ENCODE measurements at places on chromosomes 4 and X.

DNA sequence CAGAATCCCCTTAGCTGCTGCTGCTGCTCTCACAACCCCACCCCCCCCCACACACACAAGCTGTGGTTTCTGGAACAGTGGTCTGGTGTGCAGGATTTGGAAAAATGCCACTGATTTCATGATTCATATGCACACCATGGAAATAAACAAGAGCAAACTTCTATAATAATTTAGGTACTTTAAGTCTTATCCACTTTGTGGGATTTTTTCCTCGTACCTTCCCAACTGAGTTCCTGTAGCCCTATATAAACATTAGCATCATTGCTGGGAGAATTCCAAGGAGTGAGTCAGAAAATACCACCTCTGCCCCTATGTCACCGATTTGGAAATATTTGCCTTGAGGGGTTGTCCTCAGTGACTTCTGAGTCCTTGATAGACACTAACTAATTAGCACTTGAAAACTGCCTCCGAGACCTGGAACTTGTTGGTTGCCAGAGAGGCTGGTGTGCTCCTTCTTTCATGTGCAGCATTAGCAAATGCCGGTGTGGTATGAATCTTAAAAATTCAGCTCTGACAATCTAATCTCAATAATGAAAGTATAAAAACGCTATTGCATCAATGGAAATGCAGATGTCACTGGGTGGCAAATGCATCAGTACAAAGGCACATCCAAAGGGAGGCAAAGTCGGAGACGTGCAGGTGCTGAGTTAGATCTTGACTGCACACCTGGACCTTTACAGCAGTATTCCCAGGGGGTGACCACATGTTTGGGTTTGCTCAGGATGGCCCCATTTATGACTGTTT, 61.8 kb downstream of the CPE start:
- H3K27me3 ChIP-seq, result peaks cover 5% of the 10 kb centered on the region
- H3K4me3 ChIP-seq, result no peak overlapping the region
- no peaks in the 10 kb centered on the region for H3K4me1 ChIP-seq
- no peak for DNase-seq
- H3K36me3 ChIP-seq, result no peaks in the 10 kb centered on the region

DNA sequence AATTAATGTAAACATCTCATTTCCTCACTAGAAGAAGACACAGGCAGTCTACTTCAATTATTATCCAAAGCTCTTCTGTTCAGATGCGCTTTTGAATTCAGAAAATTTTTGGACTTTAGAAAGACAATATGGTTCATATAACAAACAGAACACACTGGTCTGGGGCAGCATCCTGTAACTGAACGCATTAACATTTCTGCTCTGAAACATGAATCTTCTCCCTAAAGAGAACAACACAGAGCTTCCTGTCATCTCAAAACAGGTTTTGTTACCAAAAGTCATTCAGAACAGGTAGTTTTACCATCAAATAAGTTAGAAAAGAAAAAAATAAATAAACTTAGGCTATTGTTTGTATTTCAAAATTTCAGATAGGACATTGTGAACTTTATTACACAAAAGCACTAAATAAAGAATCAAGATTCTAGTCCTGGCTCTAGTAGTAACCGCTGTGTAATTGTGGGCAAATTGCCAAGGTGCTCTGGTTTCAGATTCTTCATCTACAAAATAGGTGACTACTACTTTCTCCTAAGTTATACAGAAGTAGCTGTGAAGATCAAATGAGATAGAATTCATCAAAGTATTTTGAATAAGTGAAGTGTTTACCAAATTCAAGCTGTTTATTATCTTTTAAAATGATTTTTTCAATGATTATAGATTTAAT, 252.3 kb upstream of the RASGEF1B start:
- no peak for DNase-seq
- no peaks in the 10 kb centered on the region for H3K27me3 ChIP-seq
- no peaks in the 10 kb centered on the region for H3K36me3 ChIP-seq
- no peak overlapping the region for H3K27ac ChIP-seq

- H3K4me3 ChIP-seq, result no peak overlapping the region
- no peak overlapping the region for H3K27ac ChIP-seq
- H3K27me3 ChIP-seq, result no peaks in the 10 kb centered on the region
- H3K36me3 ChIP-seq, result no peaks in the 10 kb centered on the region
These were observed 201.3 kb downstream of the RBM46 start for GRCh38 chr4:154982187-154983047.

GRCh38 chr4:185932491-185932890, 120.5 kb upstream of the SORBS2 start:
- DNase-seq, result no peak
- no peaks in the 10 kb centered on the region for H3K4me1 ChIP-seq
- H3K27ac ChIP-seq, result no peak overlapping the region
- H3K36me3 ChIP-seq, result no peaks in the 10 kb centered on the region
- H3K4me3 ChIP-seq, result no peak overlapping the region
- peaks cover 4% of the 10 kb centered on the region for H3K27me3 ChIP-seq

DNA sequence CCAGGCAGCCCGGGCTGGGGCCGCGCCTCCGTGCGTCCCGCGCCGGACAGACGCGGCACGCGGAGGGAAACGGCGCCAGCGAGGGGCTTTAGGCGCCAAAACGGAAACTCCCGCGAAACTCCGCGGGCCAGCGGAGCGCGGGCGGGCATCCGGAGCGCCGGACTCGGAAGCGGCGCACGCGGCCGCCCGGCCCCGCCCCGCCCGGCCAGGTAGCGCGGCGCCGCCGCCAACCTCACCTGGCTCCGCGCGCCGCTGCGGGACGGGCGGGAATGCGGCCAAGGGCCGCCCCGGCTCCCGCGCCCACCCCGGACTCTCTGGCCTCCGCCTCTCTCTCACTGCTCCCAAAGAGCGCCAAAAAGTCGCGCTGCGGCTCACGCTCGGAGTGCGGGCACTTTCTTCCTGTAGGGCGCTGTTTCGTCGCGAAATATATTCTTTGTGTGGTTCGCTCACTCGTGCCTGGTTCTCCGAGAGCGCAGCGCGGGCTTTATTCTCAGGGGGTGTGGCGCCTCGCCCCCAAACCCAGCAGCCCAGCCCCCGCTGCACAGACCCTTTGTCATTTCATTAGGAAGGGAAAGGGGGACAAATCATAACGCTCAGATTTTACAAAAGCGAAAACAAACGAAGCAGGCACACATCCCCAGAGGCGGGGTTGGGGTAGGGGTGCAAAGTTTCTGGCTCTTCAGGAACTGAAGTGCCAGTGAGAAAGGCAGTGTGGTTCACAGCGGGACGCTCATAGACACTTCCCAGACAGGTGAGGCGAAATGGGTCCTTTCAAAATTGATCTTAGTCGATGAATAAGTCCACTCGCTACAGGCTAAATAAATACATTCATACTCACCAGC, 961 bp upstream of the MBNL3 start:
- DNase-seq, result peak; percentile 61
- H3K4me3 ChIP-seq, result peak overlapping the region; percentile 69
- no peaks in the 10 kb centered on the region for H3K36me3 ChIP-seq
- H3K4me1 ChIP-seq, result no peaks in the 10 kb centered on the region
- H3K27me3 ChIP-seq, result no peaks in the 10 kb centered on the region
